Activated CD8-positive, alpha-beta T cell treated with anti-CD3 and anti-CD28 coated beads for 36 hours (primary cell): ENCODE measurements at places on chromosomes 4 and X. TPM values are rescaled to one million over a fixed set of nuclear protein-coding genes. Genes with fewer than 3 reads are reported as not detected.

GRCh38 chrX:24777660-24778059 is 83.9 kb downstream of the POLA1 start:
- no peak for DNase-seq

DNA sequence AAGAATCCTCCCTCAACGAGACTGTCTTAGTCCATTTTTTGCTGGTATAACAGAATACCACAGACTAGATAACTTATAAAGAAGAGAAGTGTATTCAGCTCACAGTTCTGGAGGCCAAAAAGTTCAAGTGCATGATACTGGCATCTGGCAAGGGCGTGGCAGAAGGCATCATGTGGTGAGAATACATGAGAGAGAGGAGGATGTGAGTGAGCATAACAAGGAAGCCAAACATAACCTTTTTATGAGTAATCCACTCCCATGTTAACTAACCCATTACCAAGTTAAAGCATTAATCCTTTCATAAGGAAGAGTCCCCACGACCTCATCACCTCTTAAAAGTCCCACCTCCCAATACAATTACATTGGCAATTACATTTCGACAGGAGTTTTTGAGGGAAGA is 504.6 kb downstream of the IQCM start:
- DNase-seq, result no peak

DNA sequence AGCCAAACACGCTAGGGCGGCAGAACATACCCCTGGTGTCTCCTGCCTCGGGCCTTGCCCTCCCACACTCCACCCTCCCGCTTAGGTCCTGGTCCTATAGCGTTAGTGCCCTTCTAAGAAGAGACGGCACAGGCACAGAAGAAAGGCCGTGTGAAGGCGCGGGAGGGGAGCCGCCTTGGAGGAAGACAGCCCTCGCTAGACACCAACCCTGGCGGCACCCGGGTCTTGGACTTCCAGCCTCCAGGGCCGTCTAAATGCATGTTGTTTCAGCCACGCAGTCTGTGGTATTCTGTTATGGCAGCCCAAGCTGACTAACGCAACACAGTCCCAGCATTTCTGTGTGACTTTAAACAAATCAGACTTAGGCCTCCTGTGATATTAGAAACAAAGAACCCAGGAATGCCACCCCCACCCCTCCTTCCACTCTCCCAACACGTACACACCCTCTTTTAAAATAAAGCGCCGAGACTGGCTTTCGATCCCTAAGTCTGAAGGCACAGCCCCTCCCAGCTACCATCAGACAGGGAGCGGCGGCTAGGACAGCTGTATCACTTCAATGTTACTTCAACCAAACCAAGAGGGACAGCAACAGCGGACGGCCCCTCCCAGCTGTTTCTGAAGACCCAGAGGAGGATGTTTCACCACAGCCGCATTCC is 128.0 kb downstream of the AFAP1 start:
- DNase-seq, result no peak

DNA sequence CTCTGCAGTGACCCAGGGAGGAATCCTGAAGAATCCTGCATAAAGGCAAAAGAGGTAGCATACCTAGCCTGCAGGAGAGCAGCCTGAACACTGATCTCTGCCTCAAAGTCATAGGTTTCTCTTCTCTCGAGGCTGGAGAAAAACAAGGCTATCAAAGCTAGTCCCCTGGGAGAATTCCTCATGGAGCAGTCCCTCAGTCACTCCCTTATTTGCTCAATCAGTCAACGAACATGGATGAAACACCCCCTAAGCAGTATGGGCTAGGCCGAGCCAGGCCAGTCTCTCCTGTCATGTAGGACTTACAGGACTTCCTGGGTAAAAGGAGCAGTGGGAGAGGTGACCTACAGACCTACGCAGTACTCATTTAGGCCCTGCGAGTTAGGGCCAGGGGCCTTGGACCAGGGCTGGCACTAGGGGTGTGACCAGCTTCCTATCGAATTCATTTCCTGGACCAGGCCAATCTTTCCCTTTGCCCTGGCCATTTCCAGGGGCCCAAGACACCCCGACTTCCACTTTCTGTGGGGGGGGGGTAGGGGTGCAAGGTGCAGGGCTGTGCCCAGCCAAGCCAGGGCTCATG is 164.1 kb downstream of the EFNB1 start:
- no peak for DNase-seq

GRCh38 chrX:68878977-68879645 is 50.3 kb downstream of the EFNB1 start:
- DNase-seq, result no peak

The ELF2 gene
- 20.1 TPM for total RNA-seq

DNA sequence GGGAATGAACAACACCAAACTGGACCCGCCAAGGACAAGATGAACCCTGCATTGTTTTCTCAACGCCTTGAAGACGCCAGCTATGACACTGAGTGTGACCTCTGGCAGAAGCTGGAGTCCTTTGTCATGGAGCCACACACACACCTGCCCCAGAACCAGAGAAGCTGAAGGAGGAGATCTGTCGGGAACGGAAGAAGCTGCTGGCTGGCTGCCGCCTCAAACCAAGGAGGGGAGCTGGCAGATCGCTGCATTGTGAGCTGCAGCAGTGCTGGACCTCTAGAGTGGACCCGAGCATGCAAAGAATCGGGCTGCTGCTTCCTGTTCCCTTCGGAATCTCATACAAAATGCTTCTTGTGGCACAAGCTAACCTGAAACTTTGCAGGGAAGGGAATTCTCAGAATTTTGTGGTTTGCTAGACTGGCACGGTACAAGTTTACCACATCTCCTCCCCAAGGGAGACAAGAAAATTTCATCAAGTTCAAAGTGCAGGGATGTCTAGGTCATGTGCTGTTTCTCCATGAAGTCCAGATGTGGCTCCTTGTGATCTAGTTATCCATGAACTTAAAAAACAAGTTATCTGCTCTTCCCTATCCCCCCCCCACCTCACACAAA is 23.4 kb upstream of the GLRB start:
- no peak for DNase-seq

The MAGEC2 gene
- total RNA-seq, result not detected
